NCI-H748 treated with DMSO at 0.1 percent for 48 hours (cell line): ENCODE measurements at places on chromosomes 6 and 20.

DNA sequence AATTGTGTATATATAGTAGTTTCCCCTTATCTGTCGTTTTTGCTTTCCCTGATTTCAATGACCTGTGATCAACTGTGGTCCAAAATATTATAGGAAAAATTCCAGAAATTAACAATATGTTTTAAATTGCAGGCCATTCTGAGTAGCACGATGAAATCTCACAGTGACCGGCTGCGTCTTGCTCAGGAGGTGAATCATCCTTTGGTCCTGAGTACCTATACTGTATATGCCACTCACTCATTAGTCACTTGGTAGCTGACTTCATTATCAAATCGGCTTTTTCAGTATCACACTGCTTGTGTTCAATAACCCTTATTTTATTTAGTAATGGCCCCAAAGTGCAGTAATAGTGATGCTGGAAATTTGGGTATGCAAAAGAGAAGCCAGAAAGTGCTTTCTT lies 728.3 kb upstream of the EYS start:
- DNase-seq: no peak

- DNase-seq: no peak
These were observed 637.1 kb upstream of the CITED2 start for GRCh38 chr6:140011537-140011936.

DNA sequence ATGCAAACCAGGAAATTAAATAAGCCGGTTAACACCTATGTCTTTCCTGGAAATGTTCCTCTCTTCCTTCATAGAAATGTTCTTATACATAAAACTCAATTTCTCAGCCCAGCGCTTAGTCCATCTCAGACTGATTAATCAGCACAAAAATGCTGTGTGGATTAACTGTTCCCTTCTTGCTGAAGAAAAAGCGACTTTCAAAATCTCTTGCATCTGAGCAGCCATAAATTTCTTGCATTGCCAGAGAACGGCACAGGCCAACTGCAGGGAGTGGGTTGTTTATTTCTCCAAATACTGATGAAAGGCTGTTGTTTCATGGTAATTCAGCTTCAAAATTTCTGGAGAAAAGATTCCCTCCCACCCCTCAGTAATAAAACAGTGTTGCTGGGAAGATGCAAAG lies 517.6 kb downstream of the BTBD3 start:
- DNase-seq: no peak

DNA sequence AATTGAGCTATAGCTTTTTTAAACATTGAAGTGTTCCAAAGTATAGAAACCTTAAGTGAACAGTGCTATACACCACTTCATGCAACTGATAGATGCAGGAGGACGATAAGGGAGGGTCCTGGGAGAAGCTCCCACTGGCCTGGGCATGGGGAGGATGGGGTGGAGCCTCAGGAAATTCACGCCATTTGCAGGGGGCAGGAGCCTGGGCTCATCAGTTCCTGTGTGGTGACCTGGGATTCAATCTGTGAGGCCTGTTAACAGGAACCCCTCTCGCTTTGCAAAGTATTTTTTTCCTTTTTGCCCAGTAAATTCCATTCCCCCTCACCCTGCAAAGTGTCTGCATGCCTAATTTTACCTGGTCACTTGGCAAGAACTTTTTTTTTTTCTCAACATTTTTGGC lies 11.0 kb upstream of the ASCC3 start:
- DNase-seq: no peak

DNA sequence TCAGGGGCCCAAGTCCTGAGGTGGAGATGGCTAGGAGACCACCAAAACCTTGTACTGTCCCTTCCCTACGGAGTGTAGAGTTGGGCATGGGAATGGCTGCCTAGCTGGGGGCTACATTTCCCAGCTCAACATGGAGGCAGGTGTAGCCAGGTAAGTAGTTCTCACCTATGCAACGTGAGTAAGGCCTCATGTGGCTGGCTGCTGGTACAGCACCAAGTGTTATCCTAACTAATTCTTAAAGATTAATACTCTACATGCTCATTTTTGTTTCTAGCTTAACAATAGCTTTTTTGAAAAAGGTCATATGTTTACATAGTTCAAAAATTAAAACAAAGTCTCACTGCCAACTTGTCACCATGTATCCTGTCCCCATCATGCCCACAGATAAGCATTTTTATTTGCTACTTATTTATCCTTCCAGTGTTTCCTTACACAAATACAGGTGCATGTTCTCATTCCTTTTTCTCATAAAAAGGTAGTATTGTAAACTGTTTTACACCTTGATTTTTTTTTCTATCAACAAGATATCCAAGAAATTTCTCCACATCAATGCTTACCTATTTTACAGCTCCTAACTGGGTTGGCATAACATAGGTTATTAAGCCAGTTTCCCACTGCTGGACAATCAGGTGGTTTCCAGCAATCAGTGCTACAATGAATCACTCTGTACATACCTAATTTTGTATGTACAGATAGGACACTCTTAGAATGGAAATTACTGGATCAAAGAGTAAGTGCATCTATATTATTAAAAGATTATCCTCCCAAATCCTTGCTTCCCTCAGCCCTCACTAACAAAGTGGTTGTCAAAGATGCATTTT lies 25.5 kb downstream of the ABHD12 start:
- DNase-seq: no peak

DNA sequence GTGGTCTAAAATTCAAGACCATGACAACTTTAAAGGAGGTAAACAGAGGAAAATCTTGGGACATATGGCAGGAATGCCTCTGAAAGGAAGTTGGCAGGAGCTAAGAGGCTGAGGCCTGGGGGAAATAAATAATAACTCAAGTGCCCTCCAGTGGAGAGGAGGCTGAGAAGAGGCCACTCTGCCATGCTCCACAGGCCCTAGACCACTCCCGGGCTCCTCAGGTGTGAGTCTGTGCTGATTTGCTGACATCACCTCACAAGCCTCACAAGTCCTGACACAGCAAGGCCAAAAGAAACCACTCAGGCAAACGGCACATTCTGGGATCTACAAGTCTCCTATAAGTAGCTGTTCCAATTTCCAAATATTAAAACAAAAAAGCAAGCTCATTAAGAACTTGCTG lies 91.0 kb upstream of the RIPOR2 start:
- DNase-seq: no peak

- DNase-seq: no peak
These were observed 142.6 kb upstream of the TAB2 start for GRCh38 chr6:149174962-149175361.

DNA sequence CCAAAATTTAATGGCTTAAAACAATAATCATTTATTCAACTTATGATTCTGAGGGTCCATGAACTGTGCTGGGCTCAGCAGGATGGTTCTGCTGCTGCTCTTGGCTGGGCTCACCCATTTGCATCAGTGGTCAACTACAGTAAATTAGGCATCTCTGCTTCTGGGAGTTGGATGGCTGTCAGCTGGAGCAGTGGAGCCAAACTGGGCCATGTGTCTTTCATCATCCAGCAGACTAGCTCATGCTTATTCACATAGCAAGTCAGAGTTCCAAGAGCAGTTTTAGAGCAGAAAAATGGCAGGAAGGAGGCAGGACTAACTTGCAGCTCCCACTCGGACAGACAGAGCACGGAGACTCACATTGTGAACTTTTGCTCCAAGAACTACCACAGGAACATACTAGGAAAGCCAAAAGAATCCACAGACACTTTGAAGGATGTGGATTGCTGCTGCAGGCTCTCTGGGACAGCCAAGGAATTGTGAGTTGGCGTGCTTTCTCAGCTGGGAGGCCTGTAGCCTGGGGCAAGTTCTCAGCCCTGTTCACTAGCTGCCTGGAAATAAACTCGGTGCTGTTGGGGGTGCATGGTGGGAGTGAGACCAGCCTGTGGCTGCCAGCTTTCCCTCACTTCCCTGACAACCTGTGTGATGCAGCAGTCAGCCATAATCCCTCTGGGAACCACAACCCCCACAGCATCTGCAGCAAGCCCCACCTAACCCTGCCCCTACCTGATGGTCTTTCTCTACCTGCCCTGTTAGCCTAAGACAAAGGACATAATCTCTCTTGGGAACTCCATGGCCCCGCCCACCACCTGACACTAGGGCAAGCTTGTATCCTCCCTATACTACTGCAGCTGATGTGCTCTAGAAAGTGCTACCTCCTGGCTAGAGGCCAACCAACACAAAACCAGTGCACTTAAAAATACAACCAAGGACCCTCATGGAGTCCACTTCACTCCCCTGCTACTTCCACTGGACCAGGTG lies 129.0 kb downstream of the JPH2 start:
- no peak for DNase-seq

GRCh38 chr6:136647363-136647852 lies 97.2 kb upstream of the MAP7 start:
- DNase-seq: no peak

DNA sequence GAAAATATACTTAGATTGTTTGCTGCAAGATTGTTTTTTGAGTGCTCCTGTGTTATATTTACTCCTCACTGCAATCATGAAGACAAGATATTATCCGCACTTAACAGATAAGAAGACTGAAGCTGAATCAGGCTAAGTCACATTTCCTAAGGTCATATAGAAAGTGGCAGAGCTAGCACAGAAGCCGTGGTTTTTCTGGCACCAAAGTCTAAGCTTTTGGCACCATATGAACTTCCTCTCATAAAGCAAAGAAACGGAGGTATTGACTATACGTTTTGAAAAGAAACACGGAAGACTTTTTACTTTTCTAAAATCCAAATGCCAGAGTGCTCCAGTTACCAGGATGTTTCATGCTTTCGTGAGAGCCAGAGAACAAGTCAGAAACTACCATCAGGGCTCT lies 9.3 kb upstream of the DTD1 start:
- no peak for DNase-seq

DNA sequence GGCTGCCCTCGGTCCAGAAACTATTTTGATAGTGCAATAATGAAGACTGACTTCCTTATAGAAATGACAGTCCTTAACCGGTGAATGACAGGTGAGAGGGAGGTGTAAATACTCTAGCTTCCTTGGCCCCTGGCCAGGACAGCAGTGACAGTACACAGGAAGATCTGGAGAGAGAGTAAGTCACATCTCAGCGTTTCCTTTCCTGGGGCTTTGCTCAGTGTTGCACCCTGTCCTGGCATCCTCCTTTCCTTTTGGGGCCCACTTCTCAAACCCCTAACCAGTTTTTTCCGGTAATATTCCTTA lies 336.9 kb downstream of the CD83 start:
- peak; percentile 100 for DNase-seq

DNA sequence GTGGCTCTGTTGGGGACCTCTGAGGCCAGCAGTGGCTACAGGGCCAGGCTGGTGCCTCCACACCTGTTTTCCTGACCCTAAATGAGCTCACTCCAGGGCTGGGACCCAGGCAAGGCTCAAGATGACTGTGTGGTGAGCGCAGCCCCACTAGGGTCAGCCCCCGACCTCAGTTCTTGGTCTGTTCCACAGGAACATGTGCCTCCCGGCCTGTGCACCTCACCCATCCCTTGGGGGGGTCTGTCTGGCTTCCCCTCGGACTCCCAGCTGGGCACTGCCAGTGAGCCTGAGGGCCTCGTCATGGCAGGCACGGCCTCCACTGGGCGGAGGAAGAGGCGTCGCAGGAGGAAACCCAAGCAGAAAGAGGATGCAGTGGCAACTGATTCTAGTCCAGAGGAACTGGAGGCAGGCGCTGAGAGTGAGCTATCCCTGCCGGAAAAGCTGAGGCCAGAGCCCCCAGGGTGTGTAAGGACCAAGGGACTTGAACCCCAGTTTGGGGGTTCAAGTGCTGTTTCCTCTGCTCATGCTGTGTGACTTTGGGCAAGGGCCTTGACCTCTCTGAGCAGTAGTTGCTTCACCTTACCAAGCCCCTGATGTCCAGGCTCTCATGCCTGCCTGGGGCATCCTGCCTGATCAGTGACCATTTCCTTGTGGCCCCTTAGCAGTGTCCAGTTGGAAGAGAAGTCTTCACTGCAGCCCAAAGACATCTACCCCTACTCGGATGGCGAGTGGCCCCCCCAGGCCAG lies 8.0 kb downstream of the LPIN3 start:
- no peak for DNase-seq

DNA sequence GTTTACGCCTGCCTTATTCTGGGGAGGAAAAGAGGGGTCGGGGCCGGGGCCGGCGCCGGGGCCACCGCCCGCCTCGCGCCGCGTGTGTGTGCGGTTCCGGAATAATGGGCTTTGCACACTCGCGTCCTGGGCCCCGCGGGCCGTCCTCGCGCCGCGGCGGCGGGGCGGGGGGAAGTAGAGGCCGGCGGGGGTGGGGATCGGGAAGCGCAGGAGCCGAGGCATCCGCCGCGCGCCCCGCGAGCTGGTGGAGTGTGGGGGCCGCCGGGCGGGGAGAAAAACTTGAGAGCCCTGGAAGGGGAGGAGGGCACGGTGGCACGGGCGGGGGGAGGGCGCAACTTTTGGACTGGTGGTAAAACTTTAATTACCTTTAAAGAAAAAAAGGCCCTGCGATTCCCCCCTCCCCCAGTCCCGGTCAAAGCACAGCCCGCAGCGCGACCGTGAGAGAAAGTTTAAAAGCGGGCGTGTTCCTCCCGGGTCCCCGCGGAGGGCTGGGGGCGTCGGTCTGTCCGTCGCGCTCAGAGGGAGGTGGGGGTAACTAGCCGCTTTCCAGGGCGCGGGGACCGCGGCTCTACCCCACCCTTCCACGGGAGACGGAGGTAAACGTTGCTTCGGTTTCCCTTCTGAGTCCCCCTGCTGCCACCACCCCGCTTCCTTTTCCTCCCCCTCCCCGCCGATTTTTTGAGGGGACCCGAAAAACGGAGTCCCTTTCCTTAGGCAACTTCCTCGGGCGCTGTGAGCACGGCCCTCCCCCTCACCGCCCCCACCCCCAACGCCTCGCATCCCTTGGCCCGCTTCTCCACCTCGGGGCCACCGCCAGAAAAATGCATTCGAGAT lies 1.9 kb downstream of the L3MBTL3 start:
- DNase-seq: no peak

DNA sequence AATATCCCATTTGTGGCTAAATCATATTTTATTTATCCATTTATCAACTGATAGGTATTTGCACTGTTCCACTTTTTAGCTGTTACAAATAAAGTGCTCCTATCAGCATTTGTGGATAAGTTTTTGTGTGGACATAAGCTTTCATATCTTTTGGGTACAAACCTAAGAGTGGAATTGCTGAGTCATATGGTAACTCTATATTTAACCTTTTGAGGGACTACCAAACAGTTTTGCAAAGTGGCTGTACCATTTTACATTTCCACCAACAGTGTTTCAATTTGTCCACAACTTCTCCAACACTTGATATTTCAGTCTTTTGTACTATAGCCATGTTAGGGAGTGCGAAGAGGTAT lies 23.6 kb upstream of the ECHDC1 start:
- no peak for DNase-seq

DNA sequence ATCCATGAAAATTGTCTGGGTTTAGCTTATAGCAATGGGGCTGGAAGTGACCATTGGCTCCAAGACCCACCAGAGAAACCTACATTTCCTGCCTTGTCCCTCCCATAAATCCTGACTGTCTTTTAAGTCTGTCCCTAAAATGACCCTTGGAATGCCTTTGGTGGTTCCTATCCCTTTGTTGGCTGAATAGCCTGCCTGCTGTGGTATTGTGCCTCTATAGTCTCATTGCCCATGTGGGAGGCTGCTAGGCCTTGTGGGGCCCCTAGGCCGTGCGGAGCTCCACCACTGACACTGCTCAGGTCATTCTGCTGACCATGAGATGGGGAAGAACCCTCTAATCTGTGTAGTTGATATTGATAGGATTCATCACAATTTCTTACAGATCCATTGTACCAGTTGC lies 43.3 kb downstream of the SCP2D1 start:
- no peak for DNase-seq
